AG20443 (cell line): ENCODE measurements at places on chromosomes 7 and 10.
A peak's percentile ranks its signal among the peaks of the same experiment; 100 is the strongest.

GRCh38 chr10:69864321-69864720 is 62.6 kb downstream of the COL13A1 start:
- peak; percentile 63 for DNase-seq

- DNase-seq, result no peak
Measured at GRCh38 chr7:103947026-103947655, 42.3 kb downstream of the RELN start.

GRCh38 chr7:132869166-132869861 is 212.6 kb downstream of the CHCHD3 start:
- DNase-seq, result peak; percentile 43

DNA sequence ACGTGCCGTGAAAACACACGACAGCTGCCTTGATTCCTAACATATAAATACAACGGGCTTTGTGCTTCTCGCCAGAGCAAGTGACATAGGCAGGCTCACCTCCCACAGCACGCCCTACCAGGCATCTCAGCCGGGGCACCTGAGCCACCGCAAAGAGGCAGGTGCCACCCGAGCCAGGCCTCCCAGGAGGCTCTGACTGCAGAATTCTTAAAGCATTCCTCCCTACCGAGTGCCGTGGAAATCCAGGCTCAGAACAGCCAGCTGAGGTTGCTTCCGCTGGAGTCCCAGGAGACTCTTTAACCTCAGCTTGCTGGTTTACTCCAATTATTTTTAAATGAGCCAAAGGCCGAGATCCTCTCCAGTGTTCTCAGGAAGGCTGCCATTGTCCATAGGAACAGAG is 206.5 kb downstream of the USP6NL start:
- no peak for DNase-seq

DNA sequence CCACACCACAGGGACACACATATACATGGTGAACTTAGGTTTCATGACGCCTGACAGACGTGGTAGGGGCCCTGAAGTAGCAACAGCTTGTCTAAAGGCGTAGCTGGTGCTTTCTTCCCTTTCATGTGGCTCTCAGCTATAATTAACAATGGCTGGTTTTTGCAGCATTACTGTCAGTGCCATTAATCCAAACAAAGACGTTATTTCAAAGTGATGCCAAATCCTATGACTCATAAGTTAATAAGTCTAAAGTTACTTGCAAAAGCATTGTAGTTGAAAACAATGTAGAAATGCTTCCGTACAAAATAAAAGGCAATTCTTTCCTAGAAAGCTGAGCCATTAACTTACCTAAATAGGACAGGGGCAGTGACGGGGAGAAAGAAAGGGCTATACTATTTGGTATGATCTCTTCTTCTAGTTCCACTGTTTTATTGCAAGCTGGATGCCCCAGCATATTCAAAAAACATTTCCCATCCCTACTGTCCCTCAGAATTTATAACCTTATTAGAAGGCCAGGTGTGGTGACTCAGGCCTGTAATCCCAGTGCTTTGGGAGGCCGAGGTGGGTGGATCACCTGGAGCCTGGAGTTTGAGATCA is 105.4 kb downstream of the ODAD2 start:
- DNase-seq, result peak; percentile 55

GRCh38 chr7:157713591-157713990 is 376.8 kb downstream of the DNAJB6 start:
- no peak for DNase-seq

- no peak for DNase-seq
Measured at GRCh38 chr7:127123220-127123619, 129.5 kb downstream of the GRM8 start.

DNA sequence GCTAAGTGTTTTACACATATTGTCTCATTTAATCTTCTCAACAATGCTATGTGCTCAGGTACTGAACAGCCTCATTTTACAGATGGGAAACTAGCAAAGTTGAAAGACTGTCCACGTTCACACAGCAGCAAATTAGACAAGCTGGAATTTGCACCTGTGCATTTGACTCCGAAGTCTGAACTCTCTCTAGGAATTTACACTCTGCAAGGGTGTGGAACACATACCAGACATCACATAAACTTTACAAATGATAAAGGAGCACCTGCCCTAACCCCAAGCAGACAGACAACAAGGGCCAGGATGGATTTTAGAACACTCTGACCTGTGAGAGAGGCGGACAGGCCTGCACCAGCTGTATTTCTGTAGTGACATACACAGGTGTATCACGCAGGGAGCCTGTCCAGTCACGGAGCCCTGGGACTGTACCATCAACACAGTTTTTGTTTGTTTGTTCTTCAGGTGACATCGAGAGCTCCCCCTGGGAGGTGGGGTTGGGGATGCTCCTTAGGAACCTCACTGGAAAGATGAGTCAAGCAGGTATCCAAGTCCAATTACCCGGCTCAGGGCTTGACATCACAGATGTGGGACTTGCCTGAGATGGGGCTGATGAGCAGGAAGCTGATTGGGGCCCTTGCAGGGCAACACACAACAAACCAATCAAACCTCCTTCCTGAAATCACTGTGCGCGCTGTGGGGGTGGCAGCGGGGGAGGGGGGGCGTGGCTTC is 31.0 kb downstream of the MKI67 start:
- no peak for DNase-seq

- peak; percentile 23 for DNase-seq
Measured at GRCh38 chr10:105973360-105973759, 1191.1 kb downstream of the SORCS1 start.

- peak; percentile 92 for DNase-seq
Measured at GRCh38 chr10:123967626-123968243, 76.1 kb upstream of the CPXM2 start.

- DNase-seq, result no peak
Measured at GRCh38 chr10:82072124-82072523, 197.1 kb downstream of the NRG3 start.

GRCh38 chr7:140564643-140565042 is 76.0 kb downstream of the DENND2A start:
- DNase-seq, result no peak

GRCh38 chr7:142919656-142920055 is 13.9 kb downstream of the TRPV5 start:
- DNase-seq, result no peak

DNA sequence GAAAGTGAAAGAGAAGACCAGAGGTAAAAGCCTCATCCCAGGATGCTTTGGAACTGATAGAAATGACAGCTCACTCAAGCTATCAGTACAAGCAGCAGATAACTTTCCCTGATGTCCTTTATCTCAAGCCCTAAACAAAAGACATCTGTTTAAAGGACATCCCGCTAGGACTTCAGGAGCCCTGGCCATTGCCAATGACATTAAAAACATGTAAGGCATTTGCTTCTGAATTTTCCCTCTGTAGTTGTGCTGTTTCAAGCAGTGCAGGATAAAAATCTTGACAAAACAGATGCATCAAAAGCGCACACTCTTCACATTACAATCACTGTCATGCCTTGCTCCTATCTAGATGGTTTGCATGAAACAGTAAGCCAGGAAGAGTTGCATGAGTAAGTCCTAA is 159.8 kb downstream of the AOAH start:
- DNase-seq, result no peak

- DNase-seq, result no peak
Measured at GRCh38 chr10:536935-537334, 152.5 kb downstream of the DIP2C start.

DNA sequence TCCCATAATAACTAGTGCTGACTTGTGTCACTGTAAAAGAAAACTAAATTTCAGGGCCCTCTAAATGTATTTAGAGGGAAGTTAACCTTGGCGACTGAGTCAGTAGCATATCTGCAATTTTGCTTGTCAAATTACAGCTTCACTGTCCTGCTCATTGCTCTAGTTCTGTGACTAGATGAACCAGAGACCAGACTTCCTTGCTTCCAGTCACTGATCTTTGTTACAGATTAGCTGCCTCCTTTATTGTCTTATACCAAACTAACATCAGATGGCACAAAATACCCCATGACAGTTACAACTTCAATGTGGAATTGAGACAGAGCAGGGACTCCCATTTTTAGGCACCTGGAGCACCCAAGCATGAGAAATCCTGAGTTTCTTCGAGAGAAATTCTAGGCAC is 79.9 kb upstream of the POM121L12 start:
- no peak for DNase-seq

DNA sequence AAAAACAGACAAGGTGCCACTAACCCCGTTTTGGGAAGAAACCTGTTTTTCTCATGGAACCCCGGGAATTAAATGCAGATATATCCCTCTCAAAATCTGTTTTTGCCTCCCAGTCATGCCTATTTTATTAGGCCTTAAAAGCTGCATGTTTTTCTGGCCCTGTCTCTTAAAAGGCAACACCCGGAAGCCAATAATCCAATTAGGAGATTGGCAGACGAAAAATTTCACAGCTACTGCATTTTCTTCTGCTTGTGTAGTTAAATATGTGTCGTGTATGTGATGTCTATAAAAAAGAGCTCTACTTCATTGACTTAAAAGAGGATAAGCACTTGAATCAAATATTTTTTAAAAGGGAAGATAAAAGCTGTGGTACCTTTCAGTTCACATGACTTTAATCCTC is 31.9 kb upstream of the OPTN start:
- no peak for DNase-seq

DNA sequence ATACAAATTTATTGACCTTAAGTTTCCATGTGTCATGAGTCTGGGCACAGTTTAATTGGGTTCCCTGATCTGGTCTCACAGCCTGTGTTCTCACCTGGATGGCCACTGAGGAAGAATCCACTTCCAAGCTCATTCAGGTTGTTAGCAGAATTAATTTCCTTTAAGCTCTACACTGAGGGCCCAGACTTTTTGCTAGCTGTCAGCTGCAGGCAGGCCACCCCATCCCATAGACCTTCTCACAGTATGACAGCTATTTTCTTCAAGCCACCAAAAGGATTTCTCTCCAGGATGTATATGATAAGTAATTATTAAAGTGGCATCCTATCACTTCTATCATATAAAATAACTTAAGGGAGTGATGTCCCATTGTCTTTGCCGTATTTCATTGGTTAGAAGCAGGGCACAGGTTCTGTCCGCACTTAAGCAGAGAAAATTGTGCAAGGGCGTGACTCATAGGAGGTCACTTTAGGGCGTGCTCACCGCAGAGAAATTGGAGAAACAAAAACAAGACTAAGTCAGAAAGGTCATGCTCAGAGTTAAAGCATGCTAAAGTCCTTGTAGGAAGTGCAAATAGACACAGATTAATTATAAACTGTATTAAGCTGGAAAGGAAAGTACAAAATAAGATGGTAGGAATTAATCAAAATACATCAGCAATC is 109.9 kb downstream of the AHR start:
- peak; percentile 79 for DNase-seq

GRCh38 chr10:97186911-97187310 is 1.2 kb upstream of the SLIT1 start:
- DNase-seq, result no peak

DNA sequence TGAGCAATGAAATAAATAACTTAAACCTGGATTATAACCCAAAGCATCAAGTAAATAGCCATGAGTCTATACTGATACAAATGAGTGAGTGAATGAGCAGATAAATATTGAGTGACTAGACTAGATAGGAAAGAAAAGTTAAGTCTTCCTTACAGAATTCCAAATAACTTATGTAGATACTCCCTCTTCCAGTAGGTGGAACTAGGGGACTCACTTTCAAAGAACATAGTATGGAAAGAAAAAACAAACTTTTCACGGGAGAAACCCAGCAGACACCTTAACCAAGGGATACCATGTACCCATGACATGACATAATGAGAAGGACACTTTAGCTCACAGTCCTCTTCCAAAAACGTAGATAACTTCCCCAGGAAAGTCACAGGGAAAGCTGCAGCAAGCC is 32.2 kb downstream of the CSGALNACT2 start:
- DNase-seq, result no peak

GRCh38 chr10:74851831-74852230 is 25.4 kb downstream of the KAT6B start:
- no peak for DNase-seq

DNA sequence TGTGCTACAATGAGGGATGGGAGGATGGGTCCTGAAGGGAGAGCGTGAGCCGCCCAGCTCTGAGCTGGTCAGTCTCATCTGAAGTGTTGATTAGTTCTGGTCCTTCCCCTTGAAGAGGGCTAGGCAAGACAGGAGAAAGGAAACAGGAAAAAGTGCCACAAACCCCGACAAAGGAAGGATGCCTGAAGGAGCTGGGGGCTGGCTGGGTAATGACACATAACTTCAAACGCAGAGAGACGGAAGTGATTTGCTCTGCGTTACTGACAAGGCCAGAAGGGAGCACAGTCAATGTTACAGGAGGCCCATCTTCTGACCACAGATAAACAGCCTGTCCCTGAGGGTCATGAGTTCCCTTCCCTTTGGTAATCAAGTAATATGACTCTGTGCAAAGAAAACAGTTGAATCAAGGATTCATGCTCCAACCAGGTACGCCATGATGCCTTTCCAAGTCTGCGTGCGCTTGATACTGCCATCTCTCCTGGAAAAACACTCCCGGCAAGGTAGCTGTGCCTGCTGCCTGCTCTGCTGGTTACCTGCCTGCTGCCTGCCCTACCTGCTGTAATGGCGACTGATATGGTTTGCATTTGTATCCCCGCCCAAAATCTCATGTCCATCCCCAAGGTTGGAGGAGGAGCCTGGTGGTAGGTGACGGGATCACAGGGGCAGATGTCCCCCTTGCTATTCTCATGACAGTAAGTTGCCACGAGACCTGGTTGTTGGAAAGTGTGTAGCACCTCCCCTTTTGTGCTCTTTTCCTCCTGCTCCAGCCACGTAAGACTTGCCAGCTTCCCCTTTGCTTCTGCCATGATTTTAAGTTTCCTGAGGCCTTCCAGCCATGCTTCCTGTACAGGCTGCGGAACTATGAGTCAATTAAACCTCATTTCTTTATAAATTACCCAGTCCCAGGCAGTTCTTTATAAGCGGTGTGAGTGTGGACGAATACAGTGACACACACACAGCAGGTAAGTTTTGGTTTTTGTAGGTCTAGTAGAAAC is 57.9 kb downstream of the GRB10 start:
- no peak for DNase-seq

GRCh38 chr7:538764-539685 is 19.4 kb upstream of the PDGFA start:
- no peak for DNase-seq

GRCh38 chr7:31690935-31691334 is 3.9 kb downstream of the PPP1R17 start:
- no peak for DNase-seq

DNA sequence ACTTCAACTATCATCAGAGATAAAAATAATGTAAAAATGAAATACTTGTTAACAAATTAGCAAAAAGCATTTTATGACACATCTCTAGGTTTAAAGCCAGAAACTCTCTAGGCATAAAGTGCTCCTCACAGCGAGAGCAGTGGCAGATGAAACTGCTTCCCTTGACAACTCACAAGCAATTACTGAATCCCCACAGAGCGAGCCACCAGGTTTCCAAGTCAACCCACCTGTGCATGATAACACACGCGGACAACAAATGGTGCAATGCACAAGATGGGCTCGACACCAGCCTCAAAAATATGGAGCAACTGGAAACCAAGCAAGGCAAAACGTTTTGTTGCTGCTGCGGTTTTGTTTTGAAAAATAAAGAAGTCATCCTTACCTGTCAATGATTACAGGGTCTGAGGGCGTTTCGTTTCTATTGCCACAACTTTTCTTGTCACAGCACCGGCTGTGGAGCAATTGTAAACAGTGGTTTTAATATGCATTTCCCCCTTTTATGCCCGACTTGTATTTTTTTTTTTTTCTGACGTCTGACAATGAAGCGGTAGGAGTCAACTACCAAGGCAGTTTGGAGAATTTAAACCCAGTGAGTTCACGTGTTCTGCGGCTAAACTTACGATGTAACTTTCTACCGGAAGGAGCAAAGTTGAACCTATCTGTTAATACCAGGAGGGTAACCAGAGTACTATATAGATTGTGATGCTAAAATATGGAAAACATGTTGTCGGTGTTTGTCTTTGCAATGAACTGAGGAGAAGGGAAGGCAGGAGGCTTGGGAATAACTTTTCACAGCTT is 7.0 kb downstream of the EBF3 start:
- DNase-seq, result no peak

GRCh38 chr10:299512-299911 is 164.3 kb downstream of the ZMYND11 start:
- DNase-seq, result no peak
